ENCODE measurements at places on chromosomes 7 and 10.

DNA sequence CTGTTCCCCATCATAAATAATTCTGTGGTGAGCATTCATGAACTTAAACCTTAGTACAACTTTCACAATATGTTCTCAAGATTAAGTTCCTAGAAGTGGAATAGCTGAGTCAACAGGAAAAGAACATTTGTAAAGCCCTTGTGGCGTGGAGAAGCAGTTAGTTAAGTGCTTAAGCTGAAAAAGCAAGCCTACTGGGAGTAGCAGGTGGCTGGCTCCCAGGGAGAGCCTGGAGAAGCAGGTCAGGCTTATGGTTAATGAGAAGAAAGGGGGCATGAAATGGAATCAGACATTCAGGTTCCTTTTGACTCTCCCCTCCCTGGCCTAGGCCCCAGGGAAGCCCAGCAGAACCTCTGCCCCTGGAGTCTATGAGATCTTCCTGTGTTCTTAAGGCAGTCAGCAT lies 35.3 kb downstream of the VSTM4 start:
- DNase-seq = no peak

DNA sequence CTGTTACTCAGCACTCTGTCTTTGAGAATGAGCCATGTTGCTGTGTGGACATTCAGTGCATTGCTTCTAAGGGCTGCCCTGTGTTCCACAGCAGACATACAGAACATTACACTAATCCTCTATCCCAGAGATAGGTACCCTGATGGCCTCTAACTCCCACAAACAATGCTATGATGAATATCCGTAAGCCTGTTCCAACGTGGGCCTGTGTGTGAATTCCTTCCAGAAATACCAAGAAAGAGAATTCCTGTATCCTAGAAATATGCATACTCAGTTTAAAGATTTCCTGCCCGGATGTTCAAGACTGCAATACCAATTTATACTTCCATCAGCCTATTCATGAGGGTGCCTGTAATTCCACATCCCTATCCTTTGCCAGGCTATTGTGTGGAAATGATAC lies 21.3 kb upstream of the ST8SIA6 start:
- DNase-seq = no peak

GRCh38 chr10:95872158-95872711 lies 35.5 kb upstream of the CC2D2B start:
- no peak for DNase-seq

- DNase-seq = no peak
These were observed 71.3 kb downstream of the CDHR3 start for GRCh38 chr7:106034383-106034782.

- DNase-seq = no peak
These were observed 57.5 kb downstream of the COL17A1 start for GRCh38 chr10:104028146-104028545.

DNA sequence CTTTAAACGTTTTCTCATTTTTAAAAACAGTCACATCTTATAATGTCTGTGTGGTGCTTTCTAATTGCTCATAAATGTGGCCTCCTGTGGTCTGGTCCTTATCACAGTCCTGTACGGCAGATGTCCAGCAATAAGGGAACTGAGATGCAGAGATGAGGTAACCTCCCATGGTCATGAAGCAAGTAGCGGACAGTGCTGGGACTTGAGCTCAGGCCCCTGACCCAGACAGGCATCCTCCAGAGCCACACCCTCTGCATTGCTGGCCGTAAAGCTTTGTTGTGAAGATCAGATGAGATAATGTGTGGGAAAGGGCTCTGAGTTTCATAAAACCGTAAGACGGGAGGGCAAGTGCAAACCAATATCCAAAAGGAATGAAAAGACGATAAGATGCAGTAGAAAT lies 48.2 kb downstream of the DYNC2I1 start:
- DNase-seq = no peak

DNA sequence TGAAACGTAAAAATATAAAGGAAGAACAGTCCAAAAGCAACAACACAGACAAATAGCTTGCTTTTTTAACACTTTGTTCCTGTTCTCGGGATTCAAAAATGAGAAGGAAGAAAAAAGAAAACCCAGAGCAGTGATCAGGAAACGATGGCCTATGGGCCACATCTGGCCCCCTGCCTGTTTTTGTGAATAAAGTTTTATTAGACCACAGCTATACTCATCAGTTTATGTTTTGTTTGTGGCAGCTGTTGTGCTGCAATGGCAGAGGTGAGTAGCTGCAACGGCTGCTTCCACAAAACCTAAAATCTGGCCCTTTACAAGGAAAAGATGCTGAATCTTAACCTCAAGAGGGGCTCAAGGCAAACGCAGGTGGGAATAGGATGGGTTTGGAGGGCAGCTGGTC lies 96.4 kb downstream of the CCDC3 start:
- DNase-seq = no peak

- DNase-seq = no peak
These were observed 633.9 kb upstream of the POT1 start for GRCh38 chr7:125563557-125563956.

- DNase-seq = no peak
These were observed 392.0 kb downstream of the NRG3 start for GRCh38 chr10:82267014-82267413.

DNA sequence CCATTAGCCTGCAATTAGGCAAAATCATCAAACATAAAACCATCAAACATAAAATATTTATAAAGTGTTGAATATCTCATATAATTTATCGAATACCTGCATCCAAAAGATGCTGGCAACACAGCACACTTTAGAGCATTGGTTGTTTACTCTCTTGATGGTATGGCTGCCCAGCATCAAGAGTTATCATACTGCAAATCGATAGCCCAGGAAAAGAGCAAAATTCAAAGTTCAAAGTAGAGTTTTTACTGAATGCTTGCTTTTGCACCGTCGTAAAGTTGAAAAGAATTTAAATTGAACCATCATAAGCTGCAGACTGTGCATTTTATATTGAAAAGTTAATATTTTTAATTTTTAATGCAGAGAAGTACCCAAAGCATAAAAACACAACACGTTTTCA lies 4.2 kb upstream of the GSTO2 start:
- DNase-seq = no peak

GRCh38 chr7:157208571-157209413 lies 70.1 kb downstream of the UBE3C start:
- no peak for DNase-seq

DNA sequence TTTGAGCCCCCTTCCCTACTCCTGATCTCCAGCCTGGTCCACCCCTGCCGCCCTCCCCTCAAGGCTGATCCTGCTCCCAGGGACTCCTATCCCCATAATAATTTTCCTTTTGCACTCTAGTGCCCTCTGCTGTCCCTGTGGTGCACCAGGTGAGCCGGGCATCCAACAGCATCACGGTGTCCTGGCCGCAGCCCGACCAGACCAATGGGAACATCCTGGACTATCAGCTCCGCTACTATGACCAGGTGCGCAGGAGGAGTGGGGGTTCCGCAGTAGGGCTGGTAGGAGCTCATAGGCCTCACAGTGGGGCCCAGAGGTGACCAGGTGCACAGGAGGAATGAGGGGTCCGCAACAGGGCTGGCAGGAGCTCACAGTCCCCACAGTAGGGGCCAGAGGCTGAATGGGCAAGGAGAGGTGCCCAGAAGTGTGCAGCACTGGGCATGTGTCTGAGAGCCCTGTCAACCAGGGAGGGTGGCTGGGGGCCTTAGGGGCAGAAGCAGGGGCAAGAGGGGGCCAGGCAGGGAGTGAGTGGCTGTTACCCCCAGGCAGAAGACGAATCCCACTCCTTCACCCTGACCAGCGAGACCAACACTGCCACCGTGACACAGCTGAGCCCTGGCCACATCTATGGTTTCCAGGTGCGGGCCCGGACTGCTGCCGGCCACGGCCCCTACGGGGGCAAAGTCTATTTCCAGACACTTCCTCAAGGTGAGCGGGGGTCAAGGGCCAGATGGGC lies 11.7 kb downstream of the EPHB6 start:
- no peak for DNase-seq

GRCh38 chr10:117226813-117227451 lies 14.0 kb upstream of the SLC18A2 start:
- no peak for DNase-seq

GRCh38 chr7:44415047-44415446 lies 75.4 kb downstream of the NUDCD3 start:
- no peak for DNase-seq

GRCh38 chr10:86661161-86662025 lies 6.9 kb upstream of the LDB3 start:
- DNase-seq = no peak

DNA sequence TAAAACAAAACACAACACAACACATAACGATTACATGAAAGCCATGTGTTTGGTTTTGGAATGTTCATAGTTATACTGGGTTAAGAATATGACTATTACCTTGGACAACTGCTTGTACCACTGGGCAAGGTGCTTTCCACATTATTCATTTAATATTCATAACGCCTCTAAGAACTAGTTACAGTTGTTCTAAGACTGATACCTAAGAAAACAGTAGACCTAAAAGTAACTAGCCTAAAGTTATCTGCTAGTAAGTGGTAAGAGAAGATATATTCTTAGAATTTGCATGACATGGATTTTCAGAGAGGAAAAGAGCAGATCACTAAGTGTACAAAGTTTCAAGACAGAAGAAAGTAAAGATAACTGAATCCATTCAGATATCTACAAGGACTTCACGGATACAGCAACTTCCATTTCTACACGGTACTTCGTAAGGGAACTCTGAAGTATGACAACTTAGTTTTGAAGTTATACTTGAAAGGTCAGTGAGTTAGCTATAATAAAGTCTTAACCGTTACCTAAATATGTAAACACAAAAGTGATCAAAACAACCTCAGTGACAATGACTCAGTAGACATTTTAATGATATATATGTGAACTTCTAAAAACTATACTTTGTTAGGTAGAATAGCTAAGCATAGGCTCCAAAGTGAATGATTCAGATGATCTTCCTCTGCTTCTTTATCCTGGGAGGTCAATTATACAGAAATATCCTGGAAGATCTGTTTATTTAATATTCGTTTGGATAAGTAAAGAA lies 65.1 kb downstream of the MINDY3 start:
- DNase-seq = no peak

DNA sequence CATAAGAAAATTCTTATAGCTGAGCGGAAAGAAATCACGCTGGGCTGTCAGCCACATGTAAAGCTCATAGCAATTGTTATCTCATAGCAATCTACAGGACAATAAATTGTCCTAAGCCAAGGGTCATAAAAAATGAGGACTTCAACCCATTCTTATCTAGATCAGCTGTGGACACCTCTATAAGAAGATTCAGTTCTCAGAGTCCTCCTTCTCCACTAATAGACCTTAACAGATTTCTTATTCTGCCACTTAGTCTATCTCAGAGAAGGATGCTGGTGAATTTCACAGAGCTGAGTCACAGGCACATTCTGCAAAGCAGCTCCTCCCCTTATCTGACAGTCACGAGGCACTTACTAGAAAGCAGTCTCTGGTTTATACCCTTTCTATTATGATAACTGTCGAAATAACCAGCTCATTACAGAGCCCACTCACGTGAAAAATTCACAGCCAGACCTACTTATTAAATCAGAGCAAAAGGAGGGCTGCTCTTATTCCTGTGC lies 185.3 kb upstream of the PCLO start:
- no peak for DNase-seq

DNA sequence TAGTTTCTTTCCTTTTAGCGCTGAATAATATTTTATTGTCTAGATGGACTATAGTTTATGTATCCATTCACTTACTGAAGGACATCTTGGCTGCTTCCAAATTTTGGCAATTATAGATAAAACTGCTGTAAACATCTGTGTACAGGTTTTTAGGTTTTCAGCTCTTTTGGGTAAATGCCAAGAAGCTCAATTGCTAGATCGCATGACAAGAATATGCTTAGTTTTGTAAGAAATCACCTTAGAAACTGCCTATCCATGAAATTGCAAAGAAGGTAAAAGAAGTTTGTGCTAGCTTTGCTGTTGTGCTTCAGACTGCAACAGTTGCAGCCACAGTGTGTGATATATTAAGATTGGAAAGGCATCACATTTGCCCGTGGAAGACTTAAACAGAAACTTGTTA lies 103.2 kb upstream of the TNS3 start:
- DNase-seq = no peak
